ENCODE measurements at places on chromosomes 1 and 21.
A peak's percentile ranks its signal among the peaks of the same experiment; 100 is the strongest.

DNA sequence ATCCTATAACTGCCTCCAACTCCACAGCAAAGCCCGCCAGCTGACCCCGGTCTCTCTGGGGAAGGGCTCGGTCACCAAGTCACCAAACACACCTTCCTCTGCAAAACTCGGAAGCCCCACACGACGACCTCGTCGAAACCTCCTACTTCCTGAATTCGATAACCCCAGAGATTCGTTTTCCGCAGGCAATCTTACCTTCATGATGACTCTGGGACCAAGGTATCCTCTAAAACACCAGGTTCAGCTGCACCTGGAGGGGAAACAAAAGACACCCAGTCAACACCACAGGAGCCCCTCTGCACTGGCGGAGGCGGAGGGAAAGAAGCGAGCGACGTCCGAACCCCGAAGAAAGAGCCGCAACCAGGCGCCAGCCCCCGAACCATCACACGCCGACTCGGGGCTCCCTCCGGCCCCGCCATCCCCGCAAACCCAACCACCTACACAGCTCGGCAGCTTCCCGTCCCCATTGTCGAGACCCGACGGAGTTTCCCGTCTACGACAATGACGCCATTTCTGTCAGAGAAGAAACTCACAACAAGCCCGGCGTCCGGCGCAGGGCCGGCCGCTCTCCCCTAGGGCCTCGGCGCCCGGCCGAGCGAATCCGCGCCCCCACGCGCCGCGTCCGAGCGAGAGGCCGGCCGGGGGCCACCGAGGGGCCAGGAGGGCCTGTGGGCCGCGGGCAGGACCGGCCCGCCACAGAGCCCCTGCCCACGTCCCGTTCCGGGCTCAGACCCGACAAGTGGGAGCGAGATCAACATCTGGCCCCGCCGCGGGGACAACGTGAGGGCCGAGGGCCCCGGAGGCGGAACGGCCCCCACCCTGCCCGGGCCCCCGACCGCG, 1.0 kb downstream of the ARID4B start:
- peak; percentile 64 for DNase-seq

GRCh38 chr1:40382108-40382460, 8.6 kb downstream of the SMAP2 start:
- no peak for DNase-seq

GRCh38 chr1:207807690-207808321, 56.0 kb downstream of the CD46 start:
- DNase-seq: no peak

GRCh38 chr1:176854121-176854520, 310.4 kb downstream of the ASTN1 start:
- no peak for DNase-seq

DNA sequence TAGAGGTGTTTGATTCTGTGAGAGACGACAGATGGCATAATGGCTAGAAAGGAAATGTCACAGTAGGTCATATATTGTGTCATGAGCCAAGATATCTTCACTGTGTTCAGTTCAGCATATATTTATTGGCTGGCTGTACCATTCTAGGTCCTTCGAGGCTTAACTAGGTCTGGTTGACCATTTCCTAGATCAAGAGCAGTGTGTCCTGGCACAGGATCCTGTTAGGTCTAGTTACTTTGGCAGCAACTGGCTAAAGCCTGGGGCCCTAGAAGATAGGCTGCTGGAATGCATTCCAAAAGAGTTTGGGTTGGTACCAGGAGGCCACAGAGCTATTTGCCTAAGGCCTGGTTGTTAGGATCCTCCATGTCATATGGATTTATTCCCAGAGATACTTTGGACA, 20.9 kb downstream of the ZBTB40 start:
- DNase-seq: no peak

GRCh38 chr1:109592916-109593315, 26.5 kb downstream of the GNAT2 start:
- no peak for DNase-seq

DNA sequence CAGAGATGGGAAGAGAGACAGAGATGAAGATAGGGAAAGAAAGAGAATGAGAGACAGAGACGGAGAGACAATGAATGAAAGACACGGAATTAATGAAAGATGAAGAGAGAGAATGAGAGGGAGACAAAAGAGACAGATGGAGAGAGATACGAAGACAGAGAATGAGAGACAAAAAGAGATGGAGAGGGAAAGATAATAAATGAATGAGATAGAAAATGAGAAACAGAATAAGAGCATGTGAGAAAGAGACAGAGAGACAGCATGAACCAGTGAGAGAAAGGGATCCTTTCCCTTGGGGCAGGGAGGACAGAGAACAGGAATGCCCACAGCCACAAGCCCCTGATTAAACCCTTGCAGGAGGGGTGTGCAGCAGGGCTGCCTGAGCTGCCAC, 5.3 kb upstream of the WNT9A start:
- DNase-seq: no peak

DNA sequence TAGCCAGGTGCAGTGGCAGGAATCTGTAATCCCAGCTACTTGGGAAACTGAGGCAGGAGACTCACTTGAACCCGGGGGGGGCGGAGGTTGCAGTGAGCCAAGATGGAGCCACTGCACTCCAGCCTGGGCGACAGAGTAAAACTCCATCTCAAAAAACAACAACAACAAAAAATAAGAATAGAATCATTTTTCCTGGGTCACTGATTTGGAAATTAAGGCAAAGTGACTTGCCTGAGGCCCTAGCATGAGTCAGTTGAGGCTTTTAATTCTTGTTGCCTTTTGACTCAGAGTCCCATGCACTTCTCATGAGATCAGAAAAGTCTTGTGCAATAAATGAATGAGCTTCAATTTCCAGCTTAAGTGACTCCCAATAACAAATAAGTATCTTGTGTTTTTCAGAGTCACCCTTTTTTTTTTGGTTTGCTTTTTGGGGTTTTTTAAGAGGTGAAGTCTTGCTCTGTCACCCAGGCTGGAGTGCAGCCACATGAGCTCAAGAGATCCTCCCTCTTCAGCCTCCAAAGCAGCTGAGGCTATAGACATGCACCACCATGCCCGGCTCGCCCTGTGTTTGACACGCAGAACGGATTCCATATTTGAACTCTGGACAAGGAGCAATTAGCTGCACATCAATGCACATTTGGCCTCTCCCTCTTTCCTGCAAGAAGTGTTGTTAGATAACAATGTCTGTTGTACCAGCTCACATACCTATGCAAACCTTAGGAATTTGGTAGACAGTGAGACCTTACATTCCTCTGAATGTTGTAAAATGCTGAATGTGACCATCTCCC, 3.4 kb upstream of the PLEKHM2 start:
- DNase-seq: no peak

DNA sequence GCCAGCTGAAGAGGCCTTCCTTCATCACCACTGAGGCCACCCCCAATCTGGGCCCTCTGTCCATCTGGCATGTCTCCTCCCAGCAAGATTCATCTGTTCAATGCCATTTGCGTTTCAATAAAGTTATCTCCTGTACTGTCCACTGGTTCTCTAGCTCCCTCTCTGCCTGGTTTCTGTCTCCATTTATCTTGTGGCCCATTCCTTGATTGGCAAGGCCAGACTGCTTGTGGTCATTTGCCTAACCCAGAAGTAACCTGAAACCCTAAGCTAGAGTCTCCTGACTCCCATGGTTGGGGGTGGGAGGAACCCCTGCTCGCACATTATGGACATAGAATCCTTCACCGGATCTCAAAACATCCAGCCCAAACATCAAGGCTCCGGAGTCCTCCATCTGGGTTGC, 2.1 kb upstream of the IPO9 start:
- no peak for DNase-seq

DNA sequence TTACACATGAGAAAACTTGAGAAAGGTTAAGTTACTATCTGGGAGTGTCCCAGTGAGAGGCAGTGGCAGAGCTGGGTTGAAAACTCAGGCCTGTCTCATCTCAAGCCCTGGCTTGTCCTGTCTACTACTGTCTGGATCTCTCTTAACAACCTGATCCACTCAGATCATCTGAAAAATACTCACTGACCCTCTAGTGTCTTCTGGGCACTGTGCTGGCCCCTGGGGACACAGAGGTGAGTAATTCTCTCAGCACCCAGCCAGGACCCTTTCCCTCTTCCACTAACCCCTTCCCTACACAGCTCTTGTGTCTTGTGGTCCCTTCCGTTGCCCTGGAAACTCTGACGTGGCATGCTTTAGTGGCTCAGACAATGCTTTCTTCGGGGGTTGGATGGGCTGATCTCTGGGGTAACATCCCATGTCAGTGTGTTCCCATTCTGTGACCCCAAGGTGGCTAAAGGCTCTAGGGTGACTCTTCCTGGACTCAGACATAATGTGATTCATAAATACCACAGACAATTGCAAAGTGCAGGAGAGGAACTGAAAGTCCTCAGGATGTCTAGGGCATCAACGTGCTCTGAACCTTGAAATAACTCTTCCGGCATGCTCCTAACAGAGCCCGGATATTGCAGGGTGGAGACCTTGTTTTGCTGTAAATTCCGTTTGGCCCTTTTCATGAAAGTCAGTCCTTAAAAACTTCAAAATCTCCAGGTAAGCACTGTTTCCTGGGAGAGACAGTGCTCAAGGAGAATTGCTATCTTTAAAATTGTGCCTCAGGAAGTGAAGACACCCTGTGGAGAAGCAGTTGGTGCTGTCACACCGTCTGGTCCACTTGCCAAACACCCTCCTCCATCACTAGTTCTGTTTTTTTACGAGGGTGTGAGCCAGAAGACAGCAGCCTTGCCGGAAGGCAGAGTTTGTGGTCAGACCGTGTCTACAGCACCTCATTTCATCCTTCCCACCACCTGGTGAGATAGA, 4.0 kb downstream of the SHISAL2A start:
- DNase-seq: no peak

GRCh38 chr1:46543761-46544560, 7.5 kb downstream of the KNCN start:
- DNase-seq: no peak

- DNase-seq: peak; percentile 60
Measured at GRCh38 chr1:202811296-202812175, 782 bp downstream of the PCAT6 start.

DNA sequence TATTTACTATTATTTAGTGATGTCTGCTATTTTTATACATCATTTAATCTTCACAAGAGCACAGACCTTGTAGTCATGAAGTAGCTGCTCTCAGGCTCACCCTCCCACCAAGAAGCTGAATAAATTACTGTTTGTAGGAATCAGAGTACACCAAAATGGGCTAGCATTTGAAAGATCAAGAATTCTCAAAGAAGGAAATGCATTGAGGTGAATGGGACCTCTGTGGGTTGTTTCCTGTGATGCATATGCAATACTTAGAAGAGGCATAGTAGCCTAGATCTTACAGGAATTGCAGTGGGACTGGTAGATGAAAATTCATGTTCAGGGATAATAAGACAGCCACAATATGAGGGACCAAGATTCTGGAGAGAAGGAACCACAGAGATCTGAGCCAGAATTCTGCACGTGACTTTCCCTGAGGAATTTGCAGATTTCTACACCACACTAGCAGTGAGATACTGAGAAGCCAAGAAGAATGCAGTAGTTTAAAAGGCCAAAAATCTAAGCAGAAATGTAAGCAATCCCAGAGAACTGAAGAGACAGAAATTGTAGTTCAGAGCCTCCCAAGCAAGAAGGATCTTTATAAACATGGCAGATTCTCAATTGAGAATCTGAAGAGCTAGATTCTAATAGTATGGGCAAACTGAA, 307.0 kb downstream of the ST6GALNAC3 start:
- no peak for DNase-seq

DNA sequence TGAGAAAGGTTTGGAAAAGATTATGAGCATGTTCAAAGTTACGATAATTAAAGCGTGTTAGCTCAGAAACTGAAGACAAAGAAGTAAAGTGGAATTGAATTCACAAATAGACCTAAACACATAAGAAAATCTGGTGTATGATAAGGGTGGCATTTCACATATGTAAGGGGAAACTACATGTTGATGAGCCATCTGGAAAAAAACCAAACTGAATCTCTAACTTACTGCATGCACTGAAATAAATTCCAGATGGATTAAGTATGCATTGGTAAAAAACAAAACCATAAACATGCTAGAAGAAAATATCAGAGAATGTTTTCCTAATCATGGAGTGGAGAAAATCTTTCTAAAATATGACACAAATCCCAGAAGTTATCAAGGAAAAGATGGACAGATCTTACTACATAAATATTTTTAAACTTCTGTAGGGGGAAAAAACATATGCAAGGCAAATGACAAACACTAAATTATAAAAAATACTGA, 34.0 kb upstream of the CTPS1 start:
- DNase-seq: no peak

- no peak for DNase-seq
Measured at GRCh38 chr1:188888386-188888785, 1589.3 kb downstream of the BRINP3 start.

- no peak for DNase-seq
Measured at GRCh38 chr1:187091666-187092065, 262.9 kb downstream of the PLA2G4A start.

DNA sequence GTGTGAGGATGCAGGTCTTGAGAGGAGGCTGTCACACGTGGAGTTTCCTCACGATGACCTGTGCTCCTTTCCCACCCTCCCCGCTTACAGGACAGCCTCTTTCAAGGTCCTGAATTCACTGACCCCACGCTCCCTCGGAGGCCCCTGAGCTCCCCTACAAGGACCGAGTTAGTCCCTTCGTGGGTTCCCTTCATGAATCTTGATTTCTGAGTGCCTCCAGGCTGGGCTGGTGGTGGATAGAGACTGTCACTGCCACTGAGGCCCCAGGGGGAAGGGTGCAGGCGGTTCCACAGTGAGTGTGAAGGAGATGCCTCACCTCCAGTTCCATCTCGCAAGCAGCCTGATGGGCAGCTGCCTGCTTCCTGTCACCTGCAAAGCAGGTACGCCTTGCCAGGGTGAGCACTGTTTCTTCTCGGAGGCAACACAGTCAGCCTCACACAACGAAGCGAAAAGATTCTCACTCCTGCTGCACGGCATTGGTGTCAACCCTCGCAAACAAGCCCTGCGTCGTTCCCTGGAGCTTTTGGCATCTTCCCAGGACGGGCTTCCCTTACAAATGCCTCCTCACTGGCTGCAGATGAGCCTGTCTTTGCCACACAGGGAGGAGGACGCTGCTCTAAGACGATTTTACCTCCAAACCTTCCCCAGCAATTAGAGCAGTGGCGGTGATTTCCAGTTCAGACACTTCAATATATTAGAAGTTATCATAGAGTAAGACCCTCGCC, 26.7 kb upstream of the PCP4 start:
- DNase-seq: no peak

DNA sequence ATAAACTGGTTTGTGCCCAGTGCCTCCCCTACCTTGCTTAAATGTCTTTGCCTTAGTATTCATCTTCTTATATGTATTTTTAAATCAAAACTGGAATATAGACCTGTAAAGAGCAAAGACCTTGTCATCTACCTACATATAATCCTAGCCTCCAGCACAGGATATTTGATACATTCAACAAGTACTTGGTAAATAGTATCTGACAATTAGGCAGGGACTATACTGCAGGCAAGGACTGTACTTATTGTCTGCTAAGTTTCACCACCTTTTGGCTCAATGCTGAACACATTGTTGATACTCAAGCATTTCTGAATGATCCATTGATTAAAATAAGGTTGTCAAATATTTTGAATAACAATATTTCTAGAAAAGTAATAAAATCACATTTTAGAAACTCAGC, 96.4 kb downstream of the PKN2 start:
- no peak for DNase-seq

GRCh38 chr1:3691421-3692204, 39.3 kb downstream of the TP73 start:
- DNase-seq: no peak
